Activated T-cell treated with anti-CD3 and anti-CD28 coated beads, Interleukin-2, amount 50 U/mL, for 72 hours (primary cell): ENCODE measurements at places on chromosomes 1 and 21. TPM values are rescaled to one million over a fixed set of nuclear protein-coding genes. Genes with fewer than 3 reads are reported as not detected.

DNA sequence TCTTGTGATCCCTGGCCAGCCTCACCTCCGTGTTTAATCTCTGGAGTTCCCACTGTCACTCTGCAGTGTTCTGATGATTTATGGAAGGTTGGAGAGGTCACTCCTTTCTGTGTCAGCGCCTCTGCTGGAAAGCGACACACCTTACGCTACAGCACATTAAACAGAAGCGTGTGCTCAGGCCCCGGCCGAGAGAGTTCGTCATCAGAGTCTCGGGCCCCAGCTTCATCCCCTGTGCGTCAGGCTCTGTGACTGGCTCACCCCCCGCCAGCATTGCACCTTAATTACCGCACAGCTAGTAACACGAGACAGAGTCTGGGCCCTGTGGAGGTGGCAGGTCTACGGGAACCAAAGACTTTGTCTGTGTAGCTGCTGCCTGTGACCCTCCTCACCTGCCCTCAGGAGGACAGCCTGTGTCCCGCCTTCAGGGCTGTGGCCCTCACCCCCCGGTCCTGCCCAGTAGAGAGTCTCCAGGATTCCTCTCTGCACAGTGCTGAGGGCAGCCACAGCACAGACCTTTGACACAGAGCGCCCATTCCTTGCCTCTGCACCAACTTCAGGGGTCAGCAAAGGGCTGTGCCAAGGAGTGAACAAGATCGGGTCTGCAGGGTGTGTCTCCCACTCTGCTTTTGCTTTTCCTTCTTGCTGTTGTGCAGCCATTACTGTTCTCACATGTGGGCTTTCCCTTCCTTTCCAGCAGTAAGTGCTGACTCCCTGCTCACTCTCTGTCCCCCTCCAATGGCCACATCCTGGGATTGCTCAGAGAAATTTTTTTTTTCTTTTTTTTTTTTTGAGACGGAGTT is 157.6 kb downstream of the PGBD5 start:
- no peak for DNase-seq

GRCh38 chr1:69058454-69058853 is 509.3 kb upstream of the LRRC7 start:
- DNase-seq, result no peak

- peak; percentile 71 for DNase-seq
These were observed 933 bp downstream of the C1orf35 start for GRCh38 chr1:228101994-228102790.

GRCh38 chr1:15452216-15452615 is 4.3 kb upstream of the CELA2A start:
- DNase-seq, result no peak

GRCh38 chr1:218349348-218350034 is 4.4 kb downstream of the TGFB2 start:
- DNase-seq, result no peak

- peak; percentile 66 for DNase-seq
These were observed 106.9 kb upstream of the TMEM51 start for GRCh38 chr1:15046487-15047165.

DNA sequence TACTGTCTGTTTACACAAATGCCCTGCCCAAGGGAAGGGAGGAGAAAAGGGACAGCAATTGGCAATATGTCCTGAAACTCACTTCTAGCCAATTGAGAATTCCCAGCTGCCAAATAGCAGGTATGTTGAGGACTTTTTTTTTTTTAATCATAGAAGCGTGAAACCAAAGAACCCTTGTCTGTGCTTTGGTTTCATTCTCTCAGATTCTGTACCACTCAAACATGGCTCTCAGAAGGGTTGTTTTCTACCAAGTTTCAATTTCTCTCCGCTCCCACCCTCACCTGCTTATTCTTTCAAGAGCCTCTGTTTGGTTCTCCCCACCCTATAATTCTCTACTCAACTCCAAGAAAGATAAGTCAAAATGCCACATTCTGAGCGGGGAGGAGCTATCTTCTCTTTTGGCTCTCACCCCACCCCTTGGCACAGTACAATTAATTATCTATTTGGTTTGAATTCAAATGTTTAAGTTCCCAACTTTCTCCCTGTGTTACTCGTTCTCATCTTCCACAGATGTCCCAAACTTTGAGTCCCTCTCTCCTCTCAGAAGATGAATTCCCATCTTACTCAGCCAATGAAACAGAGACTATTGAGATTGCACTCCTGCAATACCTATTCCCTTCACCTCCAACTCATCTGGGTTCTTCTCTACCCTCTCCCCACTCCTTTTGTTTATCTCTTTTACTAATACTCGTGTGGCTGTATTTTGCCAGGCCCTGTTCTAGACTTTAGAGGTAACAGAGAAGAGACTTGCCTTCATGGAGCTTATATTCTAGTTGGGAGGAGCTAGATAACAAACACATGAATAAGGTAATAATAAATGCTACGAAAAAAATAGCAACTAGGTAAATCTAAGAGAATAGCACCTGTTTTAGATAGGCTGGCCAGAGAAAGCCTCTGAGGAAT is 3.9 kb upstream of the TP53BP2 start:
- DNase-seq, result no peak

DNA sequence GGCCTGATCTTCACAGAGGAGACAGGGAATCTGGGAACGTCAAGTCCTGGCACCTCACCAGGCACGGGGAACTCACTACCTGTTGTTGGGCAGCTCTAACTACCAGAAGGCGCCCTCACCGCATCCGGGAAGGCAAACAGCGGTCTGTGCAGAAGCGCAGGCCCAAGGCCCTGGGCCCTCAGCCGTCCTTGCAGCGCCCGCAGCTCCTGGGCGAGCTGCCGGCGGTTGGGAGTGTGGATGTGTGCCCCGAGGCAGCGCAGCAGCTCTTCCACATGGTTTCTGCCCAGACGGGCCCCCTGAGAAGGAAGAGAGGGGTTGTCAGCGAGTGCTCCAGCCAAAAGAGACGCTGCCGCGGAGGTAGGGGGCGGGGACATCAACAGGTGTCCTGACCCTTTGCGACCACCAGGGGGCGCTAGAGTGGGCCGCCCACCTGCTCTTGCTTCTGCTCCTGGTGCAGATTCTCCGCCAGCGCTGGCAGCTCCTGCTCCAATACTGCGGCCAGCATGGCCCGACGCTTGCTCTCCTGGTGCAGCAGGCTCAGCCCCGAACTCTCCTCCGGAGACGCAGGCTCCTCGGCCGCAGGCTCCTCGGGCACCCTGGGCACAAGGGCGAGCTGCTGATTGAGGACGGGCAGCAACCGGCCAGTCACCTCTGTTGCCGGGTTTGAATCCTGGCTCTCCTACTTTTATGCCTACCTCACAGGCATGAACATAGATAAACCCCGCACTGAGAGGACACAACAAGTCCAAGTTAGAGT is 9.3 kb downstream of the MAP3K6 start:
- peak; percentile 79 for DNase-seq

GRCh38 chr1:207404849-207405525 is 49.1 kb upstream of the CR2 start:
- no peak for DNase-seq

DNA sequence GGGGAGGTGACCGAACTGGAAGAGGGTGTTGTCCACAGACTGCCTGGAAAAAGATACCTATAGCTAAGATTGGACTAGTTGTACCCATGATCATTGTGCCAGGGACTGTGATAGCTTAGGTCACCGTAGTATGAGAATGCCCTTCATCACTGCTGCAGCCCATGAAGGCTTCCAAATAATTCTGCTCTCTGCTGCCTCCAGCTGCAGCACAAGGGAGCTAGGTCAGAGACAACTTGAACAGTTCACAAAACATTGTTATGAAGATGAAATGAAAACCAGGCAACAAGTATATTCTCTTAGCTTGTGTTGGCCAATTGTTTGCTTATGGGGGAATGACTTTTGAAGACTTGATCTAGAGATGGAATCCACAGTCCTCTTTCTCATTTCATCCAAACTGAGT is 246.7 kb downstream of the MRPL39 start:
- DNase-seq, result no peak

DNA sequence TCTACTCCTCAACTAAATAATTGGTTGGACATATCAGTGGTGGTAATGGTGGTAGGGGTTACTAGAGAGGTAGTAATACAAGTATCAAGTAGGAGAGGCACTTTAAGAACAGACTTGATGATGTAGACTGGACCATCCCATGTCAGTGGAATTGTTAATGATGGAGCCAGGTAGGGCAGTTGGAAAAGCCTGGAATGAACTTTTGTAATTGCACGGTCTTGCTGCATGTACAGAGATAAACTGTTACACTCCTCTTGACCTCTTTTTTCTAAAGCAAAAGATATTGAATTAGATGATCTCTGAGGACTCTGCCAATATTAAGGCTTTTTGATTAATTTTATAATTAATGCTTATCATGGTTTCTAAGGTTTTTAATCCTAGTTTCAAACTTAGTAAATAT is 5.8 kb downstream of the HMGCS2 start:
- no peak for DNase-seq

DNA sequence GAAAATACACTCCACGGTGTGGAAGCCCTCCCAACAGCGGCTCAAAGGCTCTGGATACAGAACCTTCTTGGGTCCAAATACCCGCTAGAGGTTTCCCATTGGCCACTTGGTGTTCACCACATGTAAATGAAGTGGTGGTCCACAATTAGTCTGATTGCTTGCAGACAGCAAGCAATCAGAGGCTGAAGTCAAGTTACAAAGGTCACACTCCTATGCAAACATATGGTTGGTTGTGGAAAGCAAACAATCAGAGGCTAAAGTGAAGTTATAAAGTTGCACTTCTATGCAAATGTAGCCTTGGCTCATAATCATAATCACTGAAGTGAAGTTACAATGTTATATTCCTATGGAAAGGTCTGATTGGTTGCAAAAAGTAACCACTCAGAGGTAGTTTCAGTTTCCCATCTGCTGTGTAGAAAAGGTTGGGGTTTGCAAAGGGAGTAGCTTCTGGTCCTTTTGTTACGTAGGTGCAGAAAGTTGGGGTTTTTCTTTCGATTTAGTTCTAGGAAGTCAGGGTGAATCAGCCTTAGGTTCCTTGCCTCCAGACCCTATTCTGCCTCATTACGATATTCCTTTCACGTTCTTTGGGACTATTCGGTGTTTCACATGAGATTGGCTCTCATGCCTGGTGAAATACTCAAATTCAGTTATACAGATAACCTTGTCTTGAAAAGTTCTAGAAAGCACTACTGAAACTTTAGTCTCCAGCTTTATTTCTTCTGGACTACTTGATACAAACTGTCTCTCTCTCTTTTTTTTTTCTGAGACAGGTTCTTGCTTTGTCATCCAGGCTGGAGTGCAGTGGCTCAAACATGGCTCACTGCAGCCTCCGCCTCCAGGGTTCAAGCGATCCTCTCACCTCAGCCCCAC is 36.7 kb upstream of the MTF2 start:
- peak; percentile 56 for DNase-seq

- DNase-seq, result no peak
These were observed 97.0 kb upstream of the DPH5 start for GRCh38 chr1:101122452-101123166.

DNA sequence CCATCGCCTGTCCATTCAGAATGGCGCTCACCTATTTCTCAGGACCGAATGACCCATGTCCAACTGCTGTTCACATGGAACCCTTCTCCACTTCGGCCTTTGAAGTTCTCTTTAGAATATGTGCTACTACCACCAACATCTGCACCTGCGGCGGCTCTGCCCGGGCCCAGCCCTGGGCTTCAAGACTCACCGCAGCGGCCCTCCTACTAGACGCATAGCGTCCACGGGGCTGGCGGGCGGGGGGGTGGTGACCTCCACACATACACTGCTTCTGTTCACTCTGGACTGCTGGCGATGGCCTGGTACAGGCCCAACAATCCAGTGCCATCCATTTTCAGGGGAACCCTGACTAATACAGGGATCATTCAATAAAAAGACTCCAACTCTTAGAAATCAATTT is 394.2 kb downstream of the VAV3 start:
- no peak for DNase-seq

DNA sequence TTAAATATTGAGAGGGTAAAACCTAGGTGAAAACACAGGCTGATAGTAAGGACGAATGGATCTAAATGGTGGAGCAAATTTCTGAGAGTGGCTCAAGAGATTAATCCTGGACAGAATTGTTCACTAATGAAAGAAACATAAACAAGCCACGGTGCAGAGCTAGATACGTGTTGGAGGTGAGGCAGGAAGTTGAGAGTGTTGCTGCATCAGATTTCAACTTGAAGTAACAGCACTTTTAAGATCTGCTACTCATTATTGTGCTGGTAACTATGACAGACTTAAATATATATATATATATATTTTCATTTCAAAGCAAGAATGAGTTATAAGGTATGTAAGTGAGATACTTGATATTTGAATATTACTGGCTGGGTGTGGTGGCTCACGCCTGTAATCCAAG is 64.9 kb downstream of the PTGS2 start:
- no peak for DNase-seq

- DNase-seq, result no peak
These were observed 380.7 kb upstream of the NR5A2 start for GRCh38 chr1:199646761-199647160.

HCRTR1 gene
- not detected for total RNA-seq

OR2T6 gene
- not detected for total RNA-seq

DDX59 gene
- 35.8 TPM for total RNA-seq

SYT11 gene
- total RNA-seq, result 30.6 TPM

SLAMF9 gene
- not detected for total RNA-seq

TRIM46 gene
- 9.8 TPM for total RNA-seq

FAM167B gene
- total RNA-seq, result 1.9 TPM

CNKSR1 gene
- total RNA-seq, result 1.1 TPM

FCRL2 gene
- not detected for total RNA-seq

COX20 gene
- total RNA-seq, result 12.1 TPM
